ENCODE measurements at places on chromosomes 11 and 22.
A peak's percentile ranks its signal among the peaks of the same experiment; 100 is the strongest.

GRCh38 chr11:108923413-108923812 lies 258.5 kb downstream of the DDX10 start:
- no peak overlapping the region for H3K4me3 ChIP-seq
- no peak overlapping the region for H3K27ac ChIP-seq
- peaks cover 15% of the 10 kb centered on the region for H3K36me3 ChIP-seq

DNA sequence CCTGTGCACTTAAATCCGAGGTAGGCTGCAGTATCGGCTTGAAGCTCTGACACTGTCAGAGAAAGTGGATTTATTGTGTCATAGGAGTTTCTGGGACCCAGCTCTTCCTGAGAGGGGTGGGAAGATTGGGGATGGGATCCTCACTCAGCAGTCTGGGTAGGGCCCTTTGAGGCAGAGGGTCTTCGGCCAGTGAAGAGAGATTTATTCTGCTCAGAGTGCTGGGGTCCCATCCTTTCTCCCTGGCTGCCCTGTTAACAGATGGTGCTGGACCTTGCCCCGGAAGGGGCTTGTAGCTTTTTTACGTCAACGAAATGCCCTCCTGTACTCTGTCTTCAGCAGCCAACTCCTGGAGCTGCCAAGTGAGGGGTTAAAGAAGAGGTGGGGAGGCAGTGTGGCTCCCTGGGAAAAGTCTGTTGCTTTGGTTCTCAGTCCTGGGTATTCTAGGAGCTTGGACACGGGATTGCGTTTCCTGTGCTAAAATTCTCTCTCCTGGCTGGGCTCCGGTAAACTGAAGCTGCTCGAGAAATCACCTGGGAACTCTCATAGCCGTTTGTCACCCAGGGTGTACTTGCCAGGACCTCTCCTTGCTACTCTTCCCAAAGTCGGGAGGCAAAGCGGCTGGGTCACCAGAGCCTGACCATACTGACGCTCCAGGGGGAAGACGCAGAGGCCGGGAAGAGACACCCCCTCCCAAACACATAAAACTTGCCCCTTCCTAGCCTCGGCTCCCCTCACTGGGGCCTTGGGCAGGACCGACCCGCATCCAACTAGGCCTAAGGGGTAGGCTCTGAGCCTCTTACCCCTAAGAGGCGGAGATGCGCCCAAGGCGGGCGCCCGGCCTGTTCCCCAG lies 806 bp upstream of the SMDT1 start:
- H3K27ac ChIP-seq: peak overlapping the region; percentile 98
- DNase-seq: no peak
- H3K36me3 ChIP-seq: peaks cover 16% of the 10 kb centered on the region
- peaks cover 57% of the 10 kb centered on the region for H3K4me1 ChIP-seq
- H3K4me3 ChIP-seq: peak overlapping the region; percentile 96

GRCh38 chr11:83680321-83680720 lies 394.2 kb upstream of the CCDC90B start:
- peak; percentile 8 for DNase-seq
- no peak overlapping the region for H3K4me3 ChIP-seq
- peaks cover 37% of the 10 kb centered on the region for H3K4me1 ChIP-seq
- H3K27me3 ChIP-seq: peaks cover 4% of the 10 kb centered on the region
- H3K27ac ChIP-seq: no peak overlapping the region

DNA sequence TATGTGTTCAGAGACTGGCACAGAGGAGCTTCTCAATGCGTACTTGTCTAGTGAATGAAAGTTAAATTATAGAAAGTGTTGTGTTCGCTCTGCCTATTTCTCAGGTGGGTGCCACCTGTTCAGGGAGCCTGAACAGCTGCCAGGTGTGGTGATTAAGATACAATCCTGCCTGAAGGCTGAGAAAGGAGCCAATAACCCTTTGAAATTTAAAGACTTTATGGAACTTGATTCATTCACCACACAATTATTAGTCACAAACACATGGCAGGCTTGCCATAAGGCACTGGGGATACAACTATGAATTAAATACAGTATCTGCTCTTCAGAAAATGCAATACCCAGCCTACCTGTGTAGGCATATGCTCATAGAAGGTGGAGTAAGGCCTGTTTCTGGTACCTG lies 92.9 kb upstream of the AMOTL1 start:
- DNase-seq: no peak
- H3K4me3 ChIP-seq: no peak overlapping the region
- H3K27me3 ChIP-seq: no peaks in the 10 kb centered on the region
- H3K4me1 ChIP-seq: no peaks in the 10 kb centered on the region
- H3K27ac ChIP-seq: no peak overlapping the region
- no peaks in the 10 kb centered on the region for H3K36me3 ChIP-seq

- H3K36me3 ChIP-seq: no peaks in the 10 kb centered on the region
- H3K4me3 ChIP-seq: no peak overlapping the region
- H3K27me3 ChIP-seq: peaks cover 10% of the 10 kb centered on the region
- H3K4me1 ChIP-seq: peaks cover 21% of the 10 kb centered on the region
- no peak overlapping the region for H3K27ac ChIP-seq
Measured at GRCh38 chr11:116342148-116342547, 430.6 kb downstream of the BUD13 start.

GRCh38 chr11:19320827-19321226 lies 80.1 kb upstream of the E2F8 start:
- H3K36me3 ChIP-seq: no peaks in the 10 kb centered on the region
- H3K4me3 ChIP-seq: no peak overlapping the region
- peaks cover 35% of the 10 kb centered on the region for H3K27me3 ChIP-seq
- H3K27ac ChIP-seq: no peak overlapping the region
- peaks cover 5% of the 10 kb centered on the region for H3K4me1 ChIP-seq

GRCh38 chr11:113305440-113306336 lies 8.7 kb upstream of the TTC12 start:
- H3K4me1 ChIP-seq: no peaks in the 10 kb centered on the region
- H3K36me3 ChIP-seq: no peaks in the 10 kb centered on the region
- H3K27ac ChIP-seq: no peak overlapping the region
- DNase-seq: peak; percentile 76
- peaks cover 72% of the 10 kb centered on the region for H3K27me3 ChIP-seq

- H3K4me3 ChIP-seq: no peak overlapping the region
- H3K36me3 ChIP-seq: peaks cover 8% of the 10 kb centered on the region
- no peaks in the 10 kb centered on the region for H3K27me3 ChIP-seq
- H3K4me1 ChIP-seq: peaks cover 62% of the 10 kb centered on the region
Measured at GRCh38 chr11:113091481-113091780, 130.2 kb downstream of the NCAM1 start.

- DNase-seq: no peak
- H3K27me3 ChIP-seq: peaks cover 2% of the 10 kb centered on the region
- no peaks in the 10 kb centered on the region for H3K36me3 ChIP-seq
- H3K4me1 ChIP-seq: no peaks in the 10 kb centered on the region
Measured at GRCh38 chr11:29937526-29937925, 79.3 kb downstream of the KCNA4 start.

GRCh38 chr22:46023558-46023981 lies 46.6 kb upstream of the WNT7B start:
- no peaks in the 10 kb centered on the region for H3K36me3 ChIP-seq
- peaks cover 4% of the 10 kb centered on the region for H3K4me1 ChIP-seq
- peaks cover 81% of the 10 kb centered on the region for H3K27me3 ChIP-seq
- H3K27ac ChIP-seq: no peak overlapping the region

- no peaks in the 10 kb centered on the region for H3K27me3 ChIP-seq
- DNase-seq: no peak
- no peak overlapping the region for H3K27ac ChIP-seq
- peaks cover 69% of the 10 kb centered on the region for H3K4me1 ChIP-seq
- peaks cover under 1% of the 10 kb centered on the region for H3K36me3 ChIP-seq
Measured at GRCh38 chr11:123216249-123216648, 21.2 kb upstream of the CLMP start.

DNA sequence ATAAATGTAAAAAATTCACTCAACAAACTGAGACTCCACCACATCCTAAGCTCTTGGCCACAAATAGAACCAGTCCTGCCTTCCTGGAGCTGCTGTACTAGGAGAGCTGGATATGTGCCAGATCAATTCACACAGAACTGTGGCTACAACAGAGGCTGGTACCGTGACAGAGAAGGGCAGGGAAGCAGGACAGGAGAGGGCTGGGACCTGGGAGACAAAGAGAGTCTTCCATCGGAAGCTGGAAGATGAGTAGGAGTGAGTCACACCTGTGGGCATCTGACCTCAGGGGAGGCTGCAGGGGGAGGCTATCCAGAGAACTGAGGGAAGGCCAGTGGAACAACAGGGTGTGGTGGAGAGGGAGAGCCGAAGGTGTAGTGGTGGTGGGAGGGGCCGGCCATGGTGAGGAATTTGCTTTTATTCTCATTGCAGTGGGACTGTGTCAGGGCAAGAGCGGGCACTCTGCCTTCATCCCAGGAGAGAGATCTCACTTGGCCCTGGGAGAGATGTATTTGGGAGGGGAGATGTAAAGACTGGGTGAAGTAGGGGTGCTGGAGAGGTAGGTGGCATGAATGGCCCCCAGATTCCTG lies 1.9 kb upstream of the LTBP3 start:
- H3K4me1 ChIP-seq: peaks cover 71% of the 10 kb centered on the region
- peak overlapping the region; percentile 61 for H3K4me3 ChIP-seq
- H3K27ac ChIP-seq: peak overlapping the region; percentile 26

DNA sequence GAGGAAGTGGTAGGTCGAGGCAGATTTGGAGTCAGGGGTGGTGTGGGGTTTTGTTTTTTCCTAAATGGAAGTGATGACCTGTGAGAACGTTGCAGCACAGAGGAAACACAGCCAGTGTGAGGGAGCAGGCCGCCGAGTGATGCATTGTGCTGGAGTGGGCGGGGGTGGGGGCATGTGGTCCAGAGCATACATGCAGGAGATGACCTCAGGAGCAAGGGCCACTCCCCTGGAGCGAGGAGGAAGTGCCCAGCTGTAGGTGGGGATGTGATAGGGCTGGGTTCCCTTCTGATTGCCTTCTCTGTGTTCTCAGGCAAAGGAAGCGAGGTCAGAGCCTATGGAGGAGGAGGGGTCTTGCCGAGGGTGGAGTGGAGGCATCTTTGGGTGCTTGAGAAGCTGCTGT lies 81.4 kb downstream of the PPP6R3 start:
- no peak overlapping the region for H3K27ac ChIP-seq
- H3K4me3 ChIP-seq: no peak overlapping the region
- H3K4me1 ChIP-seq: peaks cover 21% of the 10 kb centered on the region

GRCh38 chr22:20091690-20092476 lies 11.8 kb downstream of the DGCR8 start:
- H3K27me3 ChIP-seq: peaks cover under 1% of the 10 kb centered on the region
- no peak overlapping the region for H3K4me3 ChIP-seq
- peak overlapping the region; percentile 85 for H3K27ac ChIP-seq
- peaks cover 96% of the 10 kb centered on the region for H3K36me3 ChIP-seq
- no peaks in the 10 kb centered on the region for H3K4me1 ChIP-seq
- no peak for DNase-seq

DNA sequence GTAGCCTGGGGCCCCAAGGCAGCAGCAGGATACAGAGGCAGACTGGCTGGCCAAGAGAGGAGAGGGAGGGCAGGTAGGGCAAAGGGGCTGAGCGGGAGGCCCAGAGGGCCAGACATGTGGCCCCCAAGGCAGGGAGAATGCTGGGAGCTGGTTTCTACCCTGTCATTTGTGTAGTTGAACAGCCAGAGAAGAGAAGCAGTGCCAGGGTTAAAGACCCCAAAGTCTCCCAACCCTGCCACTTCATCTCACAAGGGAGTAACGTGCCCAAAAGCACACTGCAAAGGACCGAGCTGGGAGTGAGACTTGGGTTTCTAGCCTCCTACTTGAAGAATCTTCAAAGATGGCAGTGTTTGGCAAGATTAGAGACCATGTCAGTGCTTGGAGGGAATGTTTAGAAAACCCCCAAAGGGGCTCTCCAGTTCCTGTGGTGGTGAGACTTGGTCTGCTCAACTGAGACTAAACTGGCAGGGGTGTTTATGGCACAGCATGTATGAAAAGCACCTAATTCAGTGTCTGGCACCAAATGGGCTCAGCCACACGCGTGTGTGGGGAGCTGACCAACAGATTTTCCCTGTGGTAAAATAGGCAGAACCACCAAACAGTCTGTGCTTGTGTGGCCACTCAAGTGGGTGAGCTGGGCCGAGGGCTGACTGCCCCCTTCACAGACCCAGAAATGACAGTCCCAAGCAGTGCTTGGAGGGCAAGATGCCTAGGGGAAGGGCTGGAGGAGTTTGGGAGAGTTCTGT lies 68.2 kb upstream of the CLTCL1 start:
- no peak overlapping the region for H3K27ac ChIP-seq
- no peak for DNase-seq
- H3K4me3 ChIP-seq: no peak overlapping the region
- H3K27me3 ChIP-seq: no peaks in the 10 kb centered on the region

GRCh38 chr11:73040046-73040445 lies 102.1 kb downstream of the FCHSD2 start:
- H3K4me1 ChIP-seq: no peaks in the 10 kb centered on the region
- no peak overlapping the region for H3K4me3 ChIP-seq
- H3K27ac ChIP-seq: no peak overlapping the region

DNA sequence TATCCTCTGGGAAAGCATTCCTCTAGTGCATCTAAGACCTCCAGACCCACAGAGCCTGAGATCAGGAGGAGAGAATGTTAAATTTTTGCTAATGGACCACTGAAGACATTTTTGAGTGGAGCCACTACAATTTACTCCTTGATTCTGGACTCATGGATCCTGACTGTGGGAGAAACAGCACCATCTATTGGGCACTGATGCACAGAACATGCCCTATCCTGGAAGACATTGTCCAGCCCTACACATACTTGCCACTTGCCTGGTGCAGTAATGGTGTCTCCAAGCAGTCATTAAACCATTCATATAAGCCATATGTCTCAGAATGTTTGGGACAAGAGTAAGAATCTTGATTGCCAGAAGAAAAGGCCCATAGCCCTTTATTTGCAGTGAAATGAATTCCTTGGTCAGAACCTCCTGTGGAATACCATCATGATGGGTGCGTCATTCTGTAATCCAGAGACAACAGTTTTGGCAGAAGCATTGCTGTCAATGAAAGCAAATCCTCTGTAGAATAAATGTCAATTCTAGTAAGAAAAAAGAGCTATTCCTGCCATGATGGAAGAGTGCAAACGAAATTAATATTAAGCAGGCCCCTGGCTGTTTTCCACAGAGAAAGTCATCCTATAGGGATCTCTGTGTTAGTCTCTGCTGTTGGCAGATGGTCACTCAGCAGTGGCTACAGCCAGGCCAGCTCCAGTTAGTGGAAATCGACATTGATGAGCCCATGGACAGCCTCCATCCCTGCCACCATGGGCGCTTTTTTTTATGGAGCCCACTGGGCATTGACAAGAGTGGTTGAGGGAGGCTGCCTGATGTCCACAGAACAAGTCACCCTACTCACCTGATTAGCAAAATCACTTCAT lies 43.5 kb downstream of the GGTLC2 start:
- H3K27me3 ChIP-seq: peaks cover 36% of the 10 kb centered on the region
- no peak overlapping the region for H3K27ac ChIP-seq
- DNase-seq: peak; percentile 47
- H3K36me3 ChIP-seq: no peaks in the 10 kb centered on the region
- H3K4me3 ChIP-seq: no peak overlapping the region

DNA sequence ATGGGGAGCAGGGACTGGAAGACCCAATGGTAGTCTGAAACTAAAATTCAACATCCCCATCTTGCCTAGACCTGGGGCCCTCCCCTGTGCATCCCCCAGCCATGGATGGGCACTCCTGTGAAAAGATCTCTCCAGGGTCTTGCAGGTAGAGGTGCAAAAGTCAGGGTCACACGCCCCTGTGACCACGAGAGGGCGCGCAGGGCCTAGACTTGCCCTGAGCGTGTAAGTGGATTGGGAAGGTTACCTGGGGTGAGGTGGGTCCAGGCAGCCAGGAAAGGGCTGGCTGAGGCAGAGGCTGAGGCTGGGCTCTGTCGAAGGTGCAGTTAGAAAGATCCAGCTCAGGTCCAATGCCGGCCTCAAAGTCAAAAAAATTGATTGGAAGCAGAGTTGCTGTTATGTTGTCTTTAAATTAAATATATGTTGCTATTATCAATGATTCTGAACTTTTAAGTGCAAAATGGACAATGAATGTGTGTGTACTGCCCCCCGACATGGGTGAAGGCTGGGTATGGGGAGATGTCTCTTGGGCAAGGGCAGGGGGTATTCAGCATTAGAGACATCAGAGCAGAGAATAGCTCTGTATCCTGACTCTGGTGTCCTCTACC lies 4.8 kb upstream of the POU2F3 start:
- no peak overlapping the region for H3K27ac ChIP-seq
- no peaks in the 10 kb centered on the region for H3K36me3 ChIP-seq
- peak; percentile 78 for DNase-seq
- H3K27me3 ChIP-seq: peaks cover 82% of the 10 kb centered on the region
- H3K4me3 ChIP-seq: no peak overlapping the region

Data from nephron progenitor cell (in vitro differentiated cells).